ENCODE measurements at places on chromosomes 4 and X.

GRCh38 chrX:117568238-117568637 lies 548.4 kb downstream of the KLHL13 start:
- DNase-seq, result no peak

DNA sequence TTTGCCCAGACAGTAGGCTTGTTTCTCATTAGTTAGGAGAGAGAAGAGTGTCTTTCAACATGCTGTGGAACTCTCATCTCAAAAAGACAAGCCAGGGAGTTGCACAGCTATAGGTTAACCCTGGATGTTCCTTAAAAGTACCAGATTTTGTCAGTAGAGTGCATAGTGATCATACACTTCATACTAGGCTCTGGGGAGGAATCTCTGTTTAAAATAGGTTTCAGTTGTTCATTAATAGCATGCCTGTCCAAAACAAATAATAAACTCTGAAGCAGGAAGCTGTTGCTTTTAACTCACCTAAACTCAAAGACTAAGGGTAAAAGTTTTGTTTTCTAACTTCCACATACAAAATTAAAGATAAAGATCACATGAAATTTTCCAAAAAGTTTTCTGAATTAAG lies 1948.4 kb downstream of the C4orf33 start:
- DNase-seq, result no peak

DNA sequence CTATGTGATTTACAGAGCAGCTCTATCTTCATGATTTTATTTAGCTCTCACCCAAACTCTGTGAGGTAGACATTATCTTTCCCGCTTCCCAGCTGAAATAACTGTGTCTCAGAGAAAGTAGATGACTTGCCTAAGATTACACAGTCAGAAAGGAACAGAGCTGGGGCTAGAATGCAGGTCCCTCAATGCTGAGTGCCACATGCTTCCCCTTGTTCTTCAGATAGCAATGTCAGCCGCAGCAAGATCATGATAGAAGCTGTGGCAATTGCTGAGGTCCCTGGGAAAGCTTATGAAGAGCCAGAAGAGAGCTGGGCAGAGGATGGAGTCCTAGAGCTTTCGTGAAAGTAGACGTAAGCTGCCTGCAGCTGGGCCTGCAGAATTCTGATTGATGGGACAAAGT lies 11.1 kb upstream of the GABRE start:
- DNase-seq, result no peak

DNA sequence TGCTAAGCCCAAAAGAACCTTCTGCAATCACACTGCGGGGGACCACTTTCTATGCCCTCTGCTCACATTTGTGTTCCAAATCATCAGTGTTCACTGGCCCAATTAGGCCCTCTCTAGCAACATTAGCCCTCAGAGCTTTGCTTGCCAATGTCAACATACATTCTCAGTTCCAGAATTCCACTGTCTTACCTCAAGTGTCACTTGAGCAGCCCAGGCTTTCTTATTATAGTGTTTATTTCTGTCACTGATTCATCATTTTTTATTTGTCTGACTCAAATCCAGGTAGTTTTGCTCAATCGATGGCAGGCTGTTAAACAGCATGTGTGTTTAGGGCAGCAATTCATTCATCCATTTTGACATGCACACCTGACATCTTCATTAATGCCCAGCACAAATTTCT lies 291.2 kb downstream of the TEX13A start:
- DNase-seq, result no peak

GRCh38 chr4:83771113-83771705 lies 235.3 kb downstream of the GPAT3 start:
- no peak for DNase-seq

GRCh38 chrX:27674491-27674890 lies 84.3 kb downstream of the DCAF8L2 start:
- no peak for DNase-seq

DNA sequence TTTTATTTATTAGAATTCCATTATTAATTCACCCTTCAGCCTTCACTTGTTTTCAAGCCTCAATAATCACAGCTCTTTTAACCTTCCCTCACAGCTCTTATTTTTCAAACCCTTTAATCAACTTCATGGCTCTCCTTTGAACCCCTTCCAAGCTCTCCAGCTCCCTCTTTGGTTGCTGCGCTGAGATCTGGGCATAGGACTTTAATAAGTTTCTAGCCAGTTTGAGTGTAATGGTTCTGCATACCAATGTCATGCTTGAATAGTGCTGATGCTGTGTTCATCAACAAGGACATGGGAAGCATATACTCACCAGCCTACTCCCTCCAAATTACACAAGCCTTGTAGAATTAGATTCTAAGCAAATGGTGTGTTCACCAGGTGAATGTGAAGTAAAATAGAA lies 3.5 kb upstream of the RNF212 start:
- no peak for DNase-seq

- no peak for DNase-seq
Observed at GRCh38 chrX:45758738-45759397, 558.2 kb upstream of the DIPK2B start.

DNA sequence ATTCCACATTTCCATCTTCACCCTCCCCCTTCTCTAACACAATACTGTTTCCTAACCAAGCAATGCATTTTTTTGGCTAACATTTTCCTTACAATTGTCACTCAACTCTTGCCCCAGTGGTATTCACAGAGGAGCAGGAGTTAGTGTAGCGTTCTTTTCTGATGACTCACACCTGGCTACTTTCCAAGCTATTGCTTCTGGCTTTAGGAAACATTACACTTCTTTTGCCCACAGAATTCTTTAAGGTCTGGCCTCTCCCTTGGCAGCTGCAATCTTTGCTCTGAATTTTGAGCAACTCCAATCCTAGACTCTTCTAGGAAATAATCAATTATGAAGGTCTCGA lies 27.5 kb upstream of the PDGFC start:
- DNase-seq, result no peak

Data from activated CD4-positive, alpha-beta T cell treated with anti-CD3 and anti-CD28 coated beads, Interleukin-2, amount 50 U/mL, for 1 hour (primary cell).